ENCODE measurements at places on chromosomes 2 and 18. TPM values are rescaled to one million over a fixed set of nuclear protein-coding genes. Genes with fewer than 3 reads are reported as not detected.

NAT8 gene
- not detected for total RNA-seq

RTP5 gene
- not detected for total RNA-seq

RIT2 gene
- not detected for total RNA-seq

HOXD3 gene
- total RNA-seq = 10.9 TPM

CERS6 gene
- total RNA-seq = 14.7 TPM

MYCN gene
- 0.23 TPM for total RNA-seq

DIPK1C gene
- total RNA-seq = not detected

ABCG8 gene
- total RNA-seq = not detected

RBMS1 gene
- 67.2 TPM for total RNA-seq

CCBE1 gene
- total RNA-seq = 6.5 TPM

MFSD2B gene
- total RNA-seq = 0.06 TPM

FBXO36 gene
- total RNA-seq = 6.2 TPM

SPHKAP gene
- total RNA-seq = not detected

DHRS9 gene
- 0.39 TPM for total RNA-seq

CRYBA2 gene
- 4.3 TPM for total RNA-seq

PSMA8 gene
- total RNA-seq = not detected

FNDC4 gene
- total RNA-seq = 1.9 TPM

TUBB6 gene
- 254 TPM for total RNA-seq

LTBP1 gene
- 46.4 TPM for total RNA-seq

DNAH7 gene
- 0.27 TPM for total RNA-seq

SCN9A gene
- 0.54 TPM for total RNA-seq

CGREF1 gene
- total RNA-seq = 3.4 TPM

TUBA4B gene
- not detected for total RNA-seq

GALNT3 gene
- total RNA-seq = 9.3 TPM
